Gastrocnemius medialis (tissue), 4 donors: ENCODE measurements at places on chromosomes 2 and 18. TPM values are rescaled to one million over a fixed set of nuclear protein-coding genes. Genes with fewer than 3 reads are reported as not detected.

Gene DNAJC5G
- not detected for total RNA-seq

DNA sequence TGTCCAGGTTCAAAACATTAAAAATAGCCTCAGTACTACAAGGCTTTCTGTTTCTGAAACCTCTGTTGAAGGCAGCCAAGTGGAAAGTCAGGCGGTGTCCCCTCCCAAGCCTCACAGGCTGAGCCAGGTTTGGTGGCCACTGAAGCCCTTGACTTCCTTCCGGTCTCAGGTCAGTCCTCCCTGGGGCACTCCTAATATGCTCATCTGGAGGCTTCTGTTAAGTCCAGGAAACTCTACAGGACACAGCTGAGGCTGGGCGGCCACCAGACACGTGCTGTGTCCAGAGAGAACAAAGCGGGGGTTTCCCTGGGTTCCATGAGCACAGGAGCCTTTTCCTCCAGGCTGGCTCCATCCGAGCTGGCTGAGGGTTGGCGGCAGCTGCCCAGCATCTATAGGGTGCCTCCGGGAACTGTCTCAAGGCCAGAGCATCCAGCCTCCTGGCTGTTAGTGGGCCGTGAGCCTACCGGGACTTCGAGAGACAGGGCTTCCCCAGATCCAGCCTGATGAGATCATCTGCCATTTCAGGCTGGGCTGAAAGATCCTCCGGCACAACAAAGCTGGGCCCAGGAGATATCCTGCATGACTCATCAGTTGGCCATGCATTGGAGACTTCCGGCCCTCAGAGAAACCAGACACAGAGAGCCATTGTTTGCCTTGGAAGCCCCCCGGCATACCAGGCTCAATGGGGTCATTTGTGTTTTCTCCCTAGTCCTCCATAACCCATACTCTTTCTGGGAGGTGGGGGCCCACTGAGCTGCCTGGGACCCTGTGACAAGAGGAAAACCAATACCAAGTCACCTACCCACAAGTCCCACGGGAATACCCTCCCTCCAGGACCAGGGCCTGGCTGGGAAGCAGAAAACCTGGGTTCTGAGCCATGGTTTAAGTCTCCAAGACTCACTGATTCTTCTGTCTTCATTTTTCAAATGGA, 71.7 kb downstream of the HS1BP3 start:
- no peaks in the 10 kb centered on the region for H3K36me3 ChIP-seq
- H3K4me1 ChIP-seq: peaks cover 55% of the 10 kb centered on the region
- peak overlapping the region; percentile 91 for H3K27ac ChIP-seq
- H3K4me3 ChIP-seq: no peak overlapping the region
- DNase-seq: peak; percentile 89

GRCh38 chr18:2919600-2919999, 72.8 kb downstream of the EMILIN2 start:
- no peak overlapping the region for H3K27ac ChIP-seq
- no peaks in the 10 kb centered on the region for H3K27me3 ChIP-seq
- no peaks in the 10 kb centered on the region for H3K4me1 ChIP-seq
- H3K36me3 ChIP-seq: peaks cover 37% of the 10 kb centered on the region
- no peak overlapping the region for H3K4me3 ChIP-seq

GRCh38 chr2:107072150-107072940, 186.4 kb upstream of the ST6GAL2 start:
- H3K4me3 ChIP-seq: no peak overlapping the region
- H3K36me3 ChIP-seq: no peaks in the 10 kb centered on the region
- no peak overlapping the region for H3K27ac ChIP-seq
- no peaks in the 10 kb centered on the region for H3K27me3 ChIP-seq
- no peak for DNase-seq
